ENCODE measurements at places on chromosomes 5 and 9.

DNA sequence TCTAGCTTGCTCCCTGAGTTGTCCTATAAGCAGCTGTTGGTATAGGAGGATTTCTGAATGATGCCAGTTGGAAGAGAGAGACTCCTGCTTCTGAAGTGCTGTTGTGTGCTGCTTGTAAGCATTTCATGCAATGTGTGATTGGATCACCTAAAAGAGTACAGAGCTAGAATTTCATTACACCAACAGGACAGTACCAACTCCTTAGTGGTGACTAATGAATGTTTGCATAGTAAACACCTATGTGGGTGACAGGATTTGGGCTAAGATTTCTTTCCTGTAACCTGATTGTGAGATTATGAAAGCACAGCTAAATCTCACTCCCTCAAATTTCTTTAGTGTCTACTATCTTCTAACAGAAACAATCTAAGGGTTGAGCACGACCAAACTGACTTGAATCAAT lies 67.0 kb downstream of the GCNT1 start:
- no peak for DNase-seq

- no peak for DNase-seq
Observed at GRCh38 chr9:134850611-134851010, 30.0 kb upstream of the FCN2 start.

DNA sequence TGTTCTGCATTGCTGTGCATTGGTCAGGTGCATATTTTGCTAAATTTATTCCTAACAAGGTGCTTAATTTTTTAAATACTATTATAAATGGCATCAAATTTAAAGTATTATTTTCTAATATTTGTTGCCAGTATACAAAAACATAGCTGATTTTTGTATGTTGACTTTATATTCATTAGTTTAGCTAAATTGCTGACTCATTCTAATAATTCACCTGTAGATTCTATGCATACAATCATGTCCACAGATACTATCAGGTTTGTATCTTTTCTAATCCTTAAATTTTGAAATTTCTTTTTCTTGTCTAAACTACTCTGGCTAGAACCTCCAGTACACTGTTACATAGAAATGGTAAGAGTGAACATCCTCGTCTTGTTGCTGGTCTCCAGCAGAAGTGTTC lies 657.6 kb downstream of the CCDC171 start:
- DNase-seq = no peak

DNA sequence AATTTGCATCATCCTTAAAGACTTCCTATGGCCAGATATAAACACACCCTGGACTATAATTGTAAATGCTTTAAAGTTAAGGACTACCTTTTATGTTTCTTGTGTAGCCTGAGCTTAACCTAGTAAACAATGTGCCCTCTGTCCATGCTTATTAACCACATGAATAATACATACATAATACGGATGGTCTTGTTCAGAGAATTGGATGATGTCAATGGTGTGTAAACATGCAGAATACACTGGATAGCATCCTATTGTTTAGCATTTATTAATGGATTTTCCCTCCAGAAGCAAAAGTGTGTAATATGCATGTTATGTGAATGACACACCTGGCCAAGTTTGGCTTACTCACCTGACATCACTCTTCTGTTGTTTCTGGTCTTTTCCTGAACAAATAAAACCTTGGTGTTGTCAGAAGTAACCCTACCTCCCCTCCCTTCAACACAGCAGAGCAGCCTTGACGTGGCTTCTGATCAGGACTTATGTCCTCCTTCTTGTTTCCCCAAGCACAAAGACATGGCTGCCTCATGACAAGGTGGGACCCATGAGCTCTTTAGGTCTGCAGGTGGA lies 517.9 kb downstream of the MTRR start:
- DNase-seq = no peak

- no peak for DNase-seq
Observed at GRCh38 chr5:56144211-56144610, 88.9 kb downstream of the ANKRD55 start.

- DNase-seq = no peak
Observed at GRCh38 chr5:160432196-160432595, 10.5 kb downstream of the PTTG1 start.

GRCh38 chr9:31119890-31120454 lies 1264.5 kb upstream of the ACO1 start:
- peak; percentile 7 for DNase-seq

DNA sequence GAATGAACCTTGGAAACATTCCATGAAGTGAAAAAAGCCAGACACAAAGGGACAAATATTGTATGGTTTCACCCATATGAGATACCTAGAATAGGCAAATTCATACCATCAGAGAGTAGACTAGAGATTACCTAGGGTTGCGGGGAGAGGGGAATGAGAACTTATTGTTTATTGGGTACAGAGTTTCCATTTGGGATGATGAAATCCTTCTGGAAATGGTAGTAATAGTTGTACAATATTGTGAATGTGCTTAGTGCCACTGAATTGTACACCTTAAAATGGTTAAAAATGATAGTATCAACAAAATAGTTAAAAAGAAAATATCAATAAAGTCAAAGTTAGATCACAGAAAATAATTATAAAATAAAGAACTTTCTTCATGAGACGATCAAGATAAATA lies 25.5 kb downstream of the CATSPER3 start:
- DNase-seq = no peak

GRCh38 chr9:95077766-95078370 lies 239.6 kb downstream of the FANCC start:
- DNase-seq = no peak

GRCh38 chr5:157574456-157575380 lies 857 bp downstream of the ADAM19 start:
- DNase-seq = no peak

DNA sequence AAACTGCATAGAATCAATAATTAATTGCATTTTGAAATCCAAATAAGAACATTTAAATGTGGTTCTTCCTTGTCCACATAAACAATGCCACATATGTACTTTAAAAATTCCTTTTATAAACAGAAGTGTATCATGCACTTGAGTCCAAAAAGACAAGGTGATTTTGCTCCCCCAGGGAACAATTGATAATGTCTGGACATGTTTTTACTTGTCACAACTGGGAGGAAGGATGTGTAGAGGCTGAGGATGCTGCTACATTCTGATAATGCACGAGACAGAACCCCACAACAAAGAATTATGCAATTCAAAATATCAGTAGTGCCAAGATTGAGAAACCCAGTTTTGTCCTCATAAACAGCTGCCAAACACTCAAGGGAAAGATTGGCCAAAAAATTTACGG lies 181.1 kb upstream of the ISL1 start:
- DNase-seq = no peak

DNA sequence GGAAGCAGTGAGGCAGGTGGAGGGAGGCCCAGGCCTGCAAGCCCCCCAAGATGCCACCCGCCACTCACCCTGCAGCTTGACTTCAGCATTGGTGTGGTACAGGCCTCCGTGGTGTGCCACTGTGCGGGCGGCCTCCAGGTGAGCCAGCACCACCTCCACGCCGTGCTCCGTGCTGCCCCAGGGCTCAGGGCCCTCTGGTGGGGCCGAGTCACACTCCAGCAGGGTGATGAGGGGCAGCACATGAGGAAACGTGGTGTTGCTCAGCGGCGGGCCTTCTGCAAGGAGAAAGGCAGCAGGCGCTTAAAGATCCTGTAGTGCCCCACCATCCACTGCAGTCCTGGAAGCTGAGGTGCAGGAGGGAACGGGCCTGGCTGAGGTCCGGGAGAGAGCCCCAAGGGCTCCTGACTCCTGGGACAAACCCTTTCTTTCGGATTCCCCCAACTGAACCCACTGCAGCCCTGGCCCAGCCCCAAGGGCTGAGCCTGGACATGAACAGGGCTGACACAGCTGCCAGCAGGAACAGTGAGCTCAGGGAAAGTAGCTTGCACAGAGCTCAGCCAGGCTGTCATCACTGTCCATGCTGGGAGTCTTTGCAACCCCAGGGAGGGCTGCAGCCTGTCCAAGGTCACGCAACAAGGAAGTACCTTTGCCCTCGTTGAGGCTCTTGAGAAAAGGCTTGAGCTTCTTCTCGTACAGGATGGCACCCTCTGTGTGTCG lies 4.7 kb upstream of the TOR2A start:
- DNase-seq = no peak

GRCh38 chr9:107404736-107405135 lies 84.8 kb downstream of the KLF4 start:
- DNase-seq = no peak

- DNase-seq = no peak
Observed at GRCh38 chr9:123834889-123835562, 94.9 kb downstream of the DENND1A start.

GRCh38 chr9:114099669-114100270 lies 678 bp upstream of the KIF12 start:
- no peak for DNase-seq

DNA sequence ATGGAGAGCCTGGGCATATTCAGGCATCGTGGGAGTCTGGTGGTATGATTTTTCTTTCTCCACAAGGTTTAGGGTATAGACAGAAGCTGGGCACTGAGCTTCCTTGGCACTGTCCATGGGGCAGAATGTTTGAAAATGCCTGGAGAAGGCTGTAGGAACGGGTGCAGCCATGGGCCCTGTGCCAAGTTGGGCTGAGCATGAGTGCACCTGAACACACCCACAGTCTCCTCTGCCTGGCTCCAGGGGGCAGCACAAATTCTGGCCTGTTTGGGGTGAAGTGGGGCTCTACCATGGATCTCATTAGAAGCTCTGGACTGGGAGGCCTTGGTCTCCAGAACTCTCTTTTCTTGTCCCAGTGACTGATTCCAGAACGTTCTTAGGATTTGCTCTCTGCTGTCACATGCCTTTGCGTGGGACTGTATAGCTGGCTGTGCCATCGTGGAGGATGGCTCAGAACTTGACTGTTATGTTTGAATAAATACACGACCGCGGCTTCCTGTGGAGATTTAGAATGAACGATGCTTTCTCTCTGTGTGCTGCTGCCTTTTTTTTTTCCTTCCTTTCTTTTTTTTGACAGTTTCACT lies 229.8 kb downstream of the FANCC start:
- DNase-seq = no peak

DNA sequence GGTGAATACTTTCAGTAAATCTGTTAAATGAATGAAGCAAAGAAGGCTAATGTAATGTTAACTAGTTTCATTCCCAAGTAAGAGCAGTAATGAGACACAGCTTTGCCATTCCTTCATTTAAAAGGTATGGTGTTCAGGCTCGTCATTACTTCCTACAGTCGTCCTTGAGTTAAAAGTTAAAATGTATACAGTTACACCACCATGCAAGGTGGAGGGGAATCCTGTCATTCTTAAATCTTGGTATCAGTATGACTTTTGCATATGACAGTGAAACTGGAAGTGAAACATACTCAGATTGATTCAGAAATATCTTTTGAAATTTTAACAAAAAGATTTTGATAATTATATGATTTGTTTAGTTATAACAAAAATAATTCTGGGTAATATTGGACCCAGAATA lies 25.9 kb downstream of the MTRR start:
- DNase-seq = no peak

GRCh38 chr5:74240783-74241750 lies 399.5 kb downstream of the ENC1 start:
- DNase-seq = no peak

- no peak for DNase-seq
Observed at GRCh38 chr5:105392710-105393149, 1830.1 kb upstream of the NUDT12 start.

- DNase-seq = no peak
Observed at GRCh38 chr5:146042628-146043279, 62.6 kb downstream of the PLAC8L1 start.

- no peak for DNase-seq
Observed at GRCh38 chr5:37015795-37016666, 139.5 kb downstream of the NIPBL start.

- no peak for DNase-seq
Observed at GRCh38 chr5:176676361-176676824, 29.1 kb downstream of the TSPAN17 start.

DNA sequence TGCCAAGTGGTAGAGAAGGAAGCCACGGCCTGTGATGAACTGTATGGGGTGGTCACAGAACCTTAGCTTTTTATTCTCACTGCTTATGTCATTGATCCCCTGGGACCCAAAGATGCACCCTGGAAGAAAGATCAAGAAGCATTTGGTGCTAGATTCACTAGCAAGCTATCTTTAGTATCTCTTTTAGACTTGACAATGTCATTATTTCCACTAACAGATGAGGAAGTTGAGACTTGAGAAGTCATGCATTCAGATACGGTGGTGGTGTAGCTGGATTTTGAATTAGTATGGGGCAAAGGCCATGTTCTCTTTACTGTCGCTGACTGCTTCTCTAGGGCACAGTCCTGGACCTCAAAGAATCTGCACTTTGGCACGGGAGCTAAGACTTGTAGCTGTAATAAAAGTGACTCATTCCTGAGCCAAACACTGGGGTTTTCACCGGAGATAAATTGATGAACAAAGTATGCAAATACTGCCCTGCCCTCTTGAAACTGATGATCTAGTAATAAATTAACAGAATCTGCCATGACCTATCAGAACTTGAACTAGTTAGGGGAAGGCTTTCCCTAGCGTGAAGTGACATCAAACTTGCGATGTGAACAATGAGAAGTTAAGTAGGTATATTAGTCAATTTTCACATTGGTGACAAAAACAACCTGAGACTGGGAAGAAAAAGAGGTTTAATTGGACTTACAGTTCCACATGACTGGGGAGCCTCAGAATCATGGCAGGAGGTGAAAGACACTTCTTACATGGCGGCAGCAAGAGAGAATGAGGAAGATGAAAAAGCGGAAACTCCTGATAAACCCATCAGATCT lies 5.4 kb downstream of the GDA start:
- DNase-seq = no peak

GRCh38 chr9:101968392-101968791 lies 229.9 kb upstream of the GRIN3A start:
- DNase-seq = no peak

GRCh38 chr9:27472195-27472594 lies 51.9 kb upstream of the IFNK start:
- no peak for DNase-seq

DNA sequence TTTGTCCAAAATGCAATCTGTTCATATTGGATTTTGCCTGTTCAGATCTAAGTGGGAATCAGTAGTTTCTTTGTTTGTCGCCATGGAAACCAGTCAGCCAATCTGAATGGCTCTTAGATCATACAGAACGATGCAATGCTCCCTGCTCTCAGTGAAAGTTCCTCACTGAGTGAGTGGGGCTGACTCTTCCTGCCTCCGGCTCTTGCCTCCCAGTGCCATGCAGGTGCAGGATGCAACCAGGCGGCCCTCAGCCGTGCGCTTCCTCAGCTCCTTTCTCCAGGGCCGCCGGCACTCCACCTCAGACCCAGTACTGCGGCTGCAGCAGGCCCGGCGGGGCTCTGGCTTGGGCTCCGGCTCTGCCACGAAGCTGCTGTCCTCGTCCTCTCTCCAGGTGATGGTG lies at the start of gene PTPDC1:
PTPDC1 (plus strand) TSS at position 151 of the 400 bp plus-strand sequence; CDS start at position 218, 67 bp downstream.
- DNase-seq = no peak

- no peak for DNase-seq
Observed at GRCh38 chr5:124736805-124737188, 9.6 kb downstream of the ZNF608 start.

- DNase-seq = no peak
Observed at GRCh38 chr5:174827558-174827957, 103.2 kb downstream of the MSX2 start.

GRCh38 chr9:129021091-129021490 lies 7.0 kb downstream of the SH3GLB2 start:
- no peak for DNase-seq

Data from stimulated activated CD8-positive, alpha-beta memory T cell treated with anti-CD3 and anti-CD28 coated beads, Interleukin-7, amount 100 ng/mL, for 1 hour (primary cell).